ENCODE measurements at places on chromosomes 12 and 14. TPM values are rescaled to one million over a fixed set of nuclear protein-coding genes. Genes with fewer than 3 reads are reported as not detected.

GRCh38 chr12:107543416-107543815 is 142.2 kb upstream of the PWP1 start:
- H3K27me3 ChIP-seq = no peaks in the 10 kb centered on the region
- DNase-seq = no peak
- H3K36me3 ChIP-seq = no peaks in the 10 kb centered on the region
- H3K4me1 ChIP-seq = no peaks in the 10 kb centered on the region
- no peak overlapping the region for H3K27ac ChIP-seq
- H3K4me3 ChIP-seq = no peak overlapping the region

Gene B4GALNT1
- total RNA-seq = 83.9 TPM

DNA sequence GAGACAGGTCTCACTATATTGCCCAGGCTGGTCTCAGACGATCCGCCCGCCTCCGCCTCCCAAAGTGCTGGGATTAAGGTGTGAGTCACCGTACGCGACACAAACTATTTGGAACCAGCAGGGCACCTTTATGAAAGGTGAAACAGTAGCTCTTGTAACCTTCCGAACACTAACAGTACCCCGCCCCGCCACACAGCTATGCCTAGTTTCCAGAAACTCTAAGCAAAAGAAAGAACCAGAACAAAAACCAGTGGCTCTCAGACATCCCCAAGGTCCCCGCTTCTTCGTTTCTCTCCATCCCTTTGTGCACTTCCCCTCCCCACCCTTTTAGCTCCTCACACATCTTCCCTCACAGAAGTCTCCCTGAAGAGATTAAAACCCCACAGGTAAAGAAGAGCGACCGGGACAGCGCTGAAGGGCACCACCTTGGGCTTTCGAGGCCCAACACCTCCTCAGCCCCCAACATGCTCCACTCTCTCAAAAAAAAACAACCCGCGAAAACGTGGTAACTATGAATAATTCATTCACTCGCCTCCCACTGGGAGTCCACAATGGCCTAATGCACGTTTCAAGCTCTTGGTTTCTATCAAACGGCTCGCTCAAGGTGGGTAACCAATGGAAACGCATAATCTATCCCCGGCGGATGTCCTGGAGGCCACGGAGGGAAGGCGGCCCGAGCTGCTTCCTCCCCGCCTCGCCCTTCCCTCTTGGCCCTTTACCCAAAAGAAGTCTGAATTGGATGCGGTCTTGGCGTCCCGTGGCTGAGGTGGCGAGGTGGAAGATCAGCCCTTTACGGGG is 877 bp downstream of the BAG5 start:
- H3K4me3 ChIP-seq = peak overlapping the region; percentile 97
- peak overlapping the region; percentile 98 for H3K27ac ChIP-seq
- peaks cover 3% of the 10 kb centered on the region for H3K27me3 ChIP-seq
- H3K36me3 ChIP-seq = no peaks in the 10 kb centered on the region
- peaks cover 41% of the 10 kb centered on the region for H3K4me1 ChIP-seq
- DNase-seq = peak; percentile 72

DNA sequence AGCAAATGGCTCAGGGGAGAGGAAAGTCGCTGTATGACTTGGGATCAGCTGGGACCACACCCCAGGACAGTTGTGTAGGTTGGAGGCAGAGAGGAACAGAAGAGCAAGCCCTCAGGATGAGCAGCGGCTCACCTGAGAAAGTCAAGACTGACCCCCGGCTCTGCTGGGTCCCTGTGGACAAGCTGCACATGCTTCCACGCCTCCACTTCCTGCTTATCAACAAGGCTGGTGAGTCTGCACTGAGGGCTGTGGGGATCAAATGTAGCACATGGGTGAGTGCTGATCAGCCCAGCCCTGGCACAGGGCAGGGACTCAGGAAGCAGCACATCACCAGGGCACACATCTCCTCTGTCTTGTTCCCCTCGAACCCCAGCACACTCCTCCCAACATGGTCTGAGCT is 92.1 kb downstream of the CHGA start:
- no peak for DNase-seq
- H3K27ac ChIP-seq = no peak overlapping the region
- H3K36me3 ChIP-seq = peaks cover 4% of the 10 kb centered on the region
- no peak overlapping the region for H3K4me3 ChIP-seq
- H3K4me1 ChIP-seq = peaks cover 60% of the 10 kb centered on the region
- H3K27me3 ChIP-seq = peaks cover 22% of the 10 kb centered on the region

Gene RBP5
- 1.2 TPM for total RNA-seq

- H3K27ac ChIP-seq = no peak overlapping the region
- no peaks in the 10 kb centered on the region for H3K4me1 ChIP-seq
- no peaks in the 10 kb centered on the region for H3K27me3 ChIP-seq
- no peak for DNase-seq
- H3K36me3 ChIP-seq = no peaks in the 10 kb centered on the region
Observed at GRCh38 chr12:25308756-25309155, 58.0 kb upstream of the KRAS start.

Gene NRL
- 3.7 TPM for total RNA-seq

Measured in glutamatergic neuron (in vitro differentiated cells).